ENCODE measurements at places on chromosomes 6 and 20. TPM values are rescaled to one million over a fixed set of nuclear protein-coding genes. Genes with fewer than 3 reads are reported as not detected.
A peak's percentile ranks its signal among the peaks of the same experiment; 100 is the strongest.

GRCh38 chr6:148414836-148415235 is 72.2 kb downstream of the SASH1 start:
- peak; percentile 80 for DNase-seq
- H3K4me3 ChIP-seq: no peak overlapping the region
- no peaks in the 10 kb centered on the region for H3K27me3 ChIP-seq
- no peaks in the 10 kb centered on the region for H3K4me1 ChIP-seq
- H3K36me3 ChIP-seq: no peaks in the 10 kb centered on the region

The WFDC5 gene
- polyA plus RNA-seq: not detected

GRCh38 chr6:159151266-159151855 is 17.8 kb upstream of the FNDC1 start:
- DNase-seq: peak; percentile 39
- H3K36me3 ChIP-seq: no peaks in the 10 kb centered on the region
- H3K4me3 ChIP-seq: no peak overlapping the region
- H3K27me3 ChIP-seq: peaks cover 4% of the 10 kb centered on the region
- H3K4me1 ChIP-seq: no peaks in the 10 kb centered on the region
- no peak overlapping the region for H3K27ac ChIP-seq

DNA sequence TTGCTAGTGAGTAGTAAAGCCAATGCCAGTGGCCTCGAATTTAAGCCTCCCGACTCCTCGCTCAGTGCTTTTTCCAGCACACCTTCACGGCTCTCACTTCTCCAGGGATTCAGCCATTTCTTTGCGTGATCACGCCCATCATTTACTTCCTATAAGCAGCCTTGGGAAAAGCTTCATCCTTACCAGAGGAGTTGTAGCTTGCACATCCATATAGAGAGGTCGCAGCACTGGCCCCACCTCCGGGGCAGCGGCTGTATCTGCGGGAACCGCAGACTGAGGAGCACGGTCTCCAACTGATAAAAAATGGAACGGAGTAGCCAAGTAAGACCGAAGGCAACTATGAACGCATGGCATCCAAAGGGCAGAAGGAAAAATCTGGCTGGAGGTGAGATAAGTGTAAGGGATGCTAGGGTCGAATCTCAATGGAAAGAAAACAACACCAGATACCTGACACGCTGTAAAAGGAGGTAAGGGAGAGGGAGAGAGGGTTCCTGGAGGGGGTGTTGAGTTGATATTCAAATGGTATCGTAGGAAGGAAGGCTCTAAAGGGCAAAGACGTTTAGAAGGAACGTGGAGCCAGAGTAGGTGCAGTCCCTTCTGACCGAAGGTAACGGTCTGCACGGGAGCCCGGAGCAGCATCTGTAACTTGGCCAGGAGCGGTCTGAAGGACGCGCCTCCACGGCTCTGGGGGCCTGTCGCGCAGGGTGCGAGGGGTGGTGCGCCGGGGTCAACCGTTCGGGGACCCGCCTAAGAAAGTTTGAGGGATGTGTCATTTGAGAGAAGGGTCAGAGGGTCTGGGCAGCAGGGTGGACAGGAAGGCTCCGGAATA is 640 bp downstream of the NFS1 start:
- H3K4me3 ChIP-seq: peak overlapping the region; percentile 94
- H3K4me1 ChIP-seq: peaks cover 14% of the 10 kb centered on the region
- peak; percentile 21 for DNase-seq
- H3K36me3 ChIP-seq: peaks cover 5% of the 10 kb centered on the region

The TRERF1 gene
- 8.1 TPM for polyA plus RNA-seq

Data from fibroblast of lung (primary cell).